Lower lobe of right lung (tissue), 2 donors: ENCODE measurements at places on chromosomes 11 and 22.

DNA sequence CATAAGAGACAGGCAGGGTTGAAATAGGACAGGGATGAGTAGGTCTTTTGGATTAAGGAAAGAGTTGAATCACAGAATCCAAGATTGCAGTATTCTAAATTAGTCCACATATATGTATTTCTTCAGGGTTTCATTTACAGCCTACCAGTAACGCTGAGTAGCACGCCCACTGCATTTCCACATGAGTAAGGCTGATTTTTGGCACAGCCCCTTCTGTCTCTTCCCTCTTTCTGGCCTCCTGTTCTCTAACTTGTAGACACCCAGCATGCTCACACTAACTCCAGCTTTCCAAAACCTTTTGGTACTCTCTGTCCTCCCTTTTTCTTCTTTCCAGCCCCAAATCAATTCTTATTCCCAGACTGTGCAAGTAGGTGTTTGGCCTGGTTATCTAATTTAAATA, 3.7 kb upstream of the SIK2 start:
- no peak for DNase-seq

GRCh38 chr11:54979375-54979774, 272.7 kb downstream of the OR4A5 start:
- DNase-seq, result no peak

DNA sequence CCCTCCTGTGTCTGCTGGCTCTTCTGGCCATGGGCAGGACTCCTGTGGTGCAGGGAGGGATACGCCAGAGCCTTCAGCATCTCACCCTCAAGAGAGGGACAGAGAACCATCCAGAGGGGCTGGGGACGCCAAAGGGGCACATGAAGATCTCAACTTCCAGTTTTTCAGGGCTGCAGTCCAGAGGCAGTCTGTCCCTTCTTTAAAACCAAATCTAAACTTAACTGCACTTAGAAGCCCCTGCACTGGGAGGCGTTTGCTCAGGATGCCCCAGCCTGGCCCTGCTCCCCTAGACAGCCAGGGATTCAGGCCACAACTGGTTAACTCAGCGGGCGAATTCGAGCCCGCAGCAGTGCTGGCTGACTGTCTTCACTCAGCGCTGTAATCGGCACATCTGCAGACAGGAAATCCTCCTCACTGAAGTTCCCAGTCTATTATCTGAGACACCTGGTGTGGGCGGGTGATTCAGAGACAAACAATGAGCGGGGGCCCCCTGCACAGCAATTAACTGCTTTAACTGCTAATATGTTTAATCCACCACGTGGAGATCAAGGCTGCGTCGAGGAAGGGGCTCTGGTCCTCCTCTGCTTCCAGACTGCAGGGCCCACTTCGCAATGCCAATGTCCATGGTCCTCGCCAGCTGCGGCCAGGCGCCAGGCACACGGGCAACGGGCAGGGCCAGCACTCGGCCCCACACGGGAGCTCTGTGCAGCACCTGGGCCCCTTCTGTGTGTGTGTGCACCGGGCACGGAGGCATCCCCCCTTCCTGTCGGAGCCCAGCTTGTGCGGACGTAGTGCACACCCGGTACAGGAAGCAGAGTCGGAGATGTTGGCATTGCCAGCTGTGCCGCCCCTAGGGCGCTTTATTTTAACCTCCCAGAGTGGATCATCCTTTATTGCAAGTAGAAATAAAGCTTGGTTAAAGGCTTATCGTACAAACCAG, 36.9 kb upstream of the GNB1L start:
- no peak for DNase-seq

- no peak for DNase-seq
These were observed 86.0 kb downstream of the EHF start for GRCh38 chr11:34706709-34707461.

GRCh38 chr11:108891909-108892511, 227.1 kb downstream of the DDX10 start:
- DNase-seq, result no peak

DNA sequence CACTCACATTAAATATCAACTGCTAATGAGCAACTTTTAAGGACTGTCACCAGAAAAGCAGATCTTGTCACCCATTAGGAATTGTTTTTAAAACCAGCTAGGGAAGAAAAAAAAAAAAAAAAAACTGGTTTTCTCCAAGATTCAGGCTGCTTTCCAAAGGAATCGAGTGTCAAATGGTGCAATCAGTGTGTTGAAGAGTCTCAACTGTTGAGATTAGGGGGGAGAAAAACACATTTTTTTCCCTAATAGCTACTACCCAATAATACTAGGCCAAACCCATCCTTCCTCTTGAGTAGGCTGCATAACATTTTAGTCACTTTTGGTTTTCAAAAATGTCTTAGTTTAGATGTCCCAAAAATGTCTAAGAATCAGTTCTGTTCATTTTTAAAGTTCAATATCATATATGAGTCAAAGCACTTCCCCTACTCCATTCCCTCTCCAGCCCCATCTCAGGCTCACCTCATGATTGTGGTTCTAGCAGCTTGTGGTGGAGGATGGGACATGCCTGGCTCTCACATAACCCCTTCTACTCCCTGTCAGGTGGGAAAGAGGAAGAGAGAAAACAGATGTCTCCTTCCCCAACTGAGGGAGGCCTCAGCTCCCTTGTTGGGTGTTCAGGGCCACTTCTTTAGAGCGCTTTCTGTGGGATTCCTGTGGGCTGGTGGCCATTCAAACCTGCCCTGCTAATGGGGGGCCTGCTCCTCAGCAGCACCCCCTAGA, 193.6 kb downstream of the CWF19L2 start:
- DNase-seq, result no peak

DNA sequence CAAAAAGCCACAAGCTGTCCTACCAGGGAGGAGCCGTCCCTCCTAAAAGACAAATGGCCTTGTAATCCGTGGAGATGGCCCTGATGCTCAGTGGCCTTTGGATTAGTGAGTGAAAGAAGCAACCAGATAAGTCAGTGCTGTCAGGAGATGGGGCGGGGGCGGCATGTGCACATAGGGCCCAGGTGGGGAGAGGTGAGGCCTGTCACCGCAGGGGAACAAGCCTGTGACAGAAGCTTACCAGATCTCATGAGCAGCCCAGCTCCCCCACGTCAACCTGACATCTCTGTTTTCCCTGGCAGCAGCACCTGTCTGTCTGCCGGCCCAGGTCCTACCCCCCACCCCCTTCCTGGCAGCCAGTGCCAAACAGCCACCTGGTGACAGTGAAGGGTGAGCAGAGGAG, 162.6 kb downstream of the BUD13 start:
- DNase-seq, result no peak
